H54 (cell line): ENCODE measurements at places on chromosomes 11 and 22.
A peak's percentile ranks its signal among the peaks of the same experiment; 100 is the strongest.

DNA sequence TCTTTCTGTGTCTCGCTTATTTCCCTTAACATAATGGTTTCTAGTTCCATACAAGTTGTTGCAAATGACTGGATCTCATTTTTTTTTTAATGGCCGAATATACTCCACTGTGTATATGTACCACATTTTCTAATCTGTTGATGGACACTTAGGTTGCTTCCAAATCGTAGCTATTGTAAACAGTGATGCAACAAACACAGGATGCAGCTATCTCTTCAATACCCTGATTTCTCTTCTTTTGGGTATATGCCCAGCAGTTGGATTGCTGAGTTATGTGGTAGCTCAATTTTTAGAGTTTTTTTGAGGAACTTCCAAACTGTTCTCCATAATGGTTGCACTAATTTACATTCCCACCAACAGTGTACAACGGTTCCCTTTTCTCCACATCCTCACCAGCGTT is 100.4 kb upstream of the CHORDC1 start:
- DNase-seq = no peak

DNA sequence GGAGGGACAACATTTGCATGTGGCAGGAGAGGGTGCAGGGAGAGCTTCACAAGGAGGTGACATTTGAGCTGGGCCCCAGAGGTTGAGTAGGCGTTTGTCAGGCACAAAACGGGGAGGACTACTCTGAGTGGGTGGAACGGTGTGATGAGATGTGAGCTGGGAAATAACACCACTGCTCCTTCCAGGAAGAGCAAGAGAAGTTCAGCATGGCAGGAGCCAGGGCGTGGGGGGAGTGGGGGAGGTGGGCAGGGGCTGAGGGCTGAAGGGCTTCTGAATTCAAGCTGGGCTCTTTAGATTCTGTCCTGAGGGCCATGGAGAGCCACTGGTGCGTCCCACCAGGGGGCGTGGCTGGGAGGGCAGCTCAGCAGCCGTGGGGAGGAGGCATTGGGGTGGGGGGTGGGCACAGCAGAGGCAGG is 54.2 kb downstream of the OTOG start:
- no peak for DNase-seq

GRCh38 chr22:43923191-43923590 is 414 bp upstream of the PNPLA3 start:
- DNase-seq = no peak

- DNase-seq = no peak
Observed at GRCh38 chr11:88231894-88232482, 56.7 kb upstream of the RAB38 start.

DNA sequence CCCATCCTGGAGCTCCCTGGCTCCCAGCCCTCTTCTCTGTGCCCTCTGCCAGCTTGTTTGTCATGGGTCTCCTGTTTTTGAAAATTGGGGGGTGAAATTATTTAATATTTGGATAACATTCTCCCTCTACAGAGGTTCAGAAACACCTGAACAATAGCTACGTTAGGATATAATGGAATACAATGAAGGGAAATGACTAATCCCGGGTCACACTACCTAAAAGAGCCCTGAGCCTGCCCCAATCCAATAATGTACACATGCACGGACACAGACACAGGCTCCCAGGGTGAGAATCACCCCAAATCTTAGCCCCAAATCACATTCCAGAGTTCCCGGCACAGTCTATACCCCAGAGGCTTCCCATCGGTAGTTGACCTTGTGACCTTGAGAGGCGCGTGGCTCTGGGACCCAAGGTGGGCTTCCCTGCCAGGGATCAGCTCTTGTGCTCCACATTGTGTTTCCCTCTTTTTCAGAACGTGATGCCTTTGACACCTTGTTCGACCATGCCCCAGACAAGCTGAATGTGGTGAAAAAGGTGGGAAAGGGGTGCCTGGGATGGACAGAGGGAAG is 135.5 kb downstream of the PARVA start:
- DNase-seq = no peak

DNA sequence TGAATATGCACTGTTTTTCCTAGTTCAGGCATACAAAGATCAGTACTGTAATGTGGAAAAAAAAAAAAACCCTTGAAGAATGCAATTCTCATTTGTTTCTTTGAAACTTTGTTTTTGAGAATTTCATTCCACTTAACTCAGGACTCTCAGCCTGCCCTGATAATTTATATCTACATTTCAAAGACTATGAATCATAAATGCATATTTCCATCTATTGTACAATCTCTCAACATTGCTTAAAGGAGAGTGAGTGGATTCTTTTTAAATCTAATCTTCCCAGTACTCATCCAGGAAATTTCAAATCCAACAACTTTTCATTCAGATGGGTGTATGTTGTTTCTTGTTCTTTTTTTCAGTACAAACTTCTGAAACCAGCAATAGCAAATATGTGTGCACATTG is 322.2 kb upstream of the DDI1 start:
- DNase-seq = no peak

- DNase-seq = peak; percentile 23
Observed at GRCh38 chr11:116861539-116861938, 24.1 kb upstream of the APOA1 start.

- no peak for DNase-seq
Observed at GRCh38 chr11:72985645-72986044, 156.5 kb downstream of the FCHSD2 start.

- no peak for DNase-seq
Observed at GRCh38 chr11:126929179-126930061, 71.2 kb downstream of the KIRREL3 start.

- no peak for DNase-seq
Observed at GRCh38 chr11:61418136-61418535, 11.6 kb downstream of the CPSF7 start.

- no peak for DNase-seq
Observed at GRCh38 chr11:64057890-64058289, 22.2 kb downstream of the FLRT1 start.

GRCh38 chr11:130379276-130379675 is 49.1 kb downstream of the ADAMTS8 start:
- no peak for DNase-seq

- DNase-seq = no peak
Observed at GRCh38 chr11:123616505-123617198, 37.8 kb downstream of the SCN3B start.

GRCh38 chr11:125448136-125448535 is 47.9 kb downstream of the FEZ1 start:
- peak; percentile 37 for DNase-seq

GRCh38 chr11:36268337-36268985 is 20.8 kb downstream of the COMMD9 start:
- DNase-seq = no peak

DNA sequence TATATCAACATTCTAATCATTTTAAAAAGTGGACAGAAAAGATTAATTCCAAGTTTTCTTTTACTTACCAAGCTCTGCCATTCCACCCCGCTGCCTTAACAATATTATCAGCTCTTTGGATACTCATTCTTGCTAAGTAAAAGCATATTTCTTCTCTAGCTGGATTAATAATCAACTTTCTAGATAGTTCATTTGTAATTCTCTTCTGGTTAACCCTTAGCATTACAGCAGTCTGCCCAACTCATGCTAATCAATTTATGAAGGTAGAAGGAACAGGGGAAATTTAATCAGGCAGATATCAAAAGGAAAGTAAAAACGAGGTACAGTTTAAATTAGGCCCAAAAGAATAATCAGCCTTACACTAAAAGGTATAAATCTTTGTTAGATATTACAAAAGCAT is 41.0 kb upstream of the SOX6 start:
- no peak for DNase-seq

DNA sequence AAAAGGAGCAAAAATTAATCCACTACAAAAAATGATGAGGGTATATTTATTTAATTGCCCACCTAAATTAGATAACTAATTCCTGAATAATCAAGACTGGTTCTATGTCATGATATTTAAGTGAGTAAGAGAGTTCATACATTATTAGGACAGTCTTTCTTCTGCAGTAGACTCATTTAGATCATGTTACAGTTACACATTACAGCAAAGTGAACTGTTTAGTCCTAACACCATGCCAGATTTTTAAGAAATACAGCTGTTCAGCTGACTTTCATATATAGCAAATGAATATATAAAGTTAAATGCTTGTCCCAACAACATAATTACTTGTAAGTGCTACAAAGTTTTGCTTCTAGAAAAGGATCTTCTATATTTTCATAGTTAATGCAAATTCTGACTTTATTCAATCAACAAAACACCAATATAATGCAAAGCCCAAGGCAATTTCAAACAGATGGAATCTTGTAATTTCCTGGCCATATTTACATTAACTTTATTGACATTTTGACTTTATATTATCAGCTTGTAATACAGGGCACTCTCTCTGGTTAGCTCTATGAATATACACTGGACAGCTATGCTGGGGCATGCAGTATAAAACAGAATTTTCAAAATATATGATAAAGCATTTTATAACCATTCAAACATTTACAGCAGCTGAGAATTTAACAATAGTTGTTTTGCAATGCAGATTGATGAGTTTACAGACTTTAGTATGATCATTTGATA is 45.7 kb upstream of the TP53AIP1 start:
- no peak for DNase-seq

- DNase-seq = no peak
Observed at GRCh38 chr22:18954990-18955571, 19.0 kb upstream of the PRODH start.

DNA sequence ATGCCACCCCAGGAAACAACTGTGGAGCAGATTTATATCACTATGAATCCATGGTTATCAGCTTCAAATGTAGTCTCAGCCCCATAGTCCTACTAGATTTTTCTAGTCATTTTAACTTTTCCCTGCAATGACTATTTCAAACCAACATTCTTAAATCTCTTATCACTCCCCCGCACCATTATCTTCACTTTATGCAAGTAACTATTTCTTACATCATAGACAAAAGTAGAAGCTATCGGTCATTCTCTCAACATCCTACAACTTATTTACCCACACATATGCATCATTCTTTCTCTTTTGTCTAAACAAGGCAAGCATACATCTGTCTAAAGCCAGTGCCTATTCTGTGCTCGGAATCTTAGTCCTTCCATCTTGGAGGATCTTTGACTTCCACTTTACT is 4.4 kb downstream of the TIMM10B start:
- no peak for DNase-seq

- DNase-seq = no peak
Observed at GRCh38 chr11:2460540-2461252, 15.9 kb downstream of the KCNQ1 start.

DNA sequence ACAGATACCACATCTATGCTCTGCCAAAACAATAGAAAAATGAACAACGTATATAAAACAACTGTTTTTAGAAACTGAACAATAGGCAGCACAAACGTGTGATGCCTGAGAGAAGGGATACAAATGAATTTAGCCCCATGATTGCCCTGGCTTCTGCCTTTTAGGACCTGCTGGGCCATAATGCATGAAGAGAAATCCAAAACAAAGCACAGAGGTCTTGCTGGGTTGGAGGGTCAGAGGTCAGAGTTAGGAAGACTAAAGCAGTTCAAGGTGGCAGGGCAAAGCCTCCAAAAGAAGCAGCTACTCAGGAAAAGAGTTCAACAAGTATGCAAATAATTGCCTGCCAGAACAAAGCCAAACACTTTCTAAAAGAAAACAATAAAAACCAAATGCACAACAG is 138.5 kb downstream of the TTC28 start:
- DNase-seq = no peak

DNA sequence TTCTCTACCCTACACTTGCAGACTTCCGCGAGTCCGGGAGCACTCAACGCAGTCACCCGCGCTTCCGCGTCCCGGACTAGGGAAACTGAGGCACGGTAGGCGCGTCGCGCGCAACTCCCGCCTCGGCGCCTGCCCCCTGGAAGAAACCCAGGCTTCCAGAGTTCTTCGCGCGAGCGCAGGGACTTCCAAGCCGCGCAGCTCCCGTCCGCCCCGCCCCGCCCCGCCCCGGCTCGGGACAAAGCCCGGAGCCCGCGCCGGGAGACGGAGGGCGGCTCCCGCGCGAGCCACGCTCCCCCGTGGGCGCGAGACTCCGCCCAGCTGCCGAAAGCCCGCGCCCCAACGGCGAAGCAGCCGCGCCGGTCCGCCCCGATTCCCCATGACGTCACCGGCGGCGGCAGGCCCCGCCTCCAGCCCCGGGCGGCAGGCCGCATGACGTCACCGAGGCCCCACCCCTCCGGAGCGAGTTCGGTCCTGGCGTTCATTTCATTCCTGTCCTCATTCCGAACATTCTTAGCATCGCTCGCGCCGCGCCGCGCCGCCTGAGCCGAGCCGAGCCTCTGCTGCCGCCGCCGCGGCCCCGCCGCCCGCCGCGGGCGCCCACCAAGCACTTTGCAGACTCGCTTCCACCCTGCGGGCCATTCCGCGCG is at the start of gene TEAD1:
Gene TEAD1, plus strand, starts transcription at position 498 of the 647 bp plus-strand sequence.
- peak; percentile 94 for DNase-seq

GRCh38 chr11:45245218-45246045 is 40.7 kb downstream of the SYT13 start:
- DNase-seq = no peak

DNA sequence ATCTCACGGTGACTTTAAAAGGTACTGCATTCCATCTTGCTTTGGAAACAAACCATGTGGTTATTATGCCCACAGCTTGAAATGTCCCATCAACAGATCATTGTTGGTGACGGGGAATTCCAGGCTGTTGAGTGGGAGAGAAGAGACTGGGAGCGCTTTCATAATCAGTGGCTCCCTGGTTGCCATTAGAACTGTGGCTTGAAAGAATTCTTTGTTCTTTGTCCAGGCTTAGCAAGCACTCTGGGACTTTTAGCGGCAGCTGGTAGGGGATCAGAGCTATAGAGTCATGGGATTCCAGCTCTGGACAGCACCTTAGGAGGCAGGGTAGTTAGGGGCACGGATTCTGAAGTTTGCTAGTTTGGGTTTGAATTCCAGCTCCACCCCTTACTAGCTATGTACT is 22.0 kb downstream of the MMP20 start:
- DNase-seq = peak; percentile 6

DNA sequence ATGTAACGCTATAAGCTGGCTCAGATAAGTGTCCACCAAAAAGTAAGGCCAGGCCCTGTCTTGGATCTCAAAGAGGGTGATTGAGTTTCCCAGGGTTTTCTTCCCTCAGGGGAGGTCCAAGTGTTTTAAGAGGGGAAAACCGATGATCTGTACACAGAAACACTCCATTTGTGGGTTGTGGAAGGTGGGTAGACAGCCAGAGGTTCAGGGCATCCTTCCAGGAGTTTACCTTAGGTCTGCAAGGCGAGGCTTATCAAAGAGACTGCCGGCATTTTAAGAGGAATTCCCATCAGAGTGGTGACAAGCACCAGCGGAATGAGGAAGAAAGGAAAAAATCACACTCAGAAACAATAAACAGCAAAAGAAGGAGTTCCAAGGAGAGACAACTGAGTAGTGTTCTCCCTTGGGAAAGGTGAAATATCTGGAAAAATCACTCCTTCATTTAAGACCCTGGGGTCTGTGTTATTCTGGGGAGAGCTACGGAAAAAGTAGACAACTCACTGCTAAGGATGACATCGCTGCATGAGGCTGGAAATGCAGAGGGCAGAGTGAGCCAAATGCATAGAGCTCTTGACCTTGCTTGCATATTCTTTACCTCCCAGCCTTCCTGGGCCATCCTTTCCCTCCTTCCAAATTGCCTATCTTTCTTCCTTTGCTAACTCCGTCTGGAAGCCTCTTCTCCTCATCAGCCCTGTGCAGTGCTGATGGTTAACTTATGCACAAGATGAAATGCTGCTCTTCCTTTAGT is 22.1 kb upstream of the MMP7 start:
- DNase-seq = no peak
